RWPE1 (cell line): ENCODE measurements at places on chromosomes 2 and 18.
A peak's percentile ranks its signal among the peaks of the same experiment; 100 is the strongest.

DNA sequence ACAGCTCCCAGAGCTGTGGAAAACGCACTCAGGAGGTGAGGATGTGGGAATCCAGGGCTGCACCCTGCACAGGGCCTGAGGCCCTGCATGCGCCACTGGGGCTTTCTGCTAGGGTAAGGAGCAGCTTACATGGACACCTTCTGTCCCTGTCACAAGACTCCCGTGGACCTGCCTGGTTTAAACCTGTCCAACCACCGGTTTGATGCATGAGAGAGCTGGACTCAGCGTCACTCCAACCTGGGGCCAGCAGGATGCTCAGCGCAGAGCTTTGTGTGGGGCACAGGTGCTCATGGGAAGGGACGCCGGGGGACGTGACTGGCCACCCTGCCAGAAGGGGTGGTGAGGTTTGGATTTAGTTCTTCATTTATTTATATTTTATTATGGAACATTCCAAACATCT, 24.2 kb downstream of the SNORC start:
- DNase-seq: no peak

- DNase-seq: no peak
These were observed 1.5 kb downstream of the XRCC5 start for GRCh38 chr2:216110620-216111019.

- no peak for DNase-seq
These were observed 220.2 kb downstream of the BCL11A start for GRCh38 chr2:60333264-60333663.

- DNase-seq: no peak
These were observed 4.0 kb upstream of the SLC35F5 start for GRCh38 chr2:113760400-113760799.

DNA sequence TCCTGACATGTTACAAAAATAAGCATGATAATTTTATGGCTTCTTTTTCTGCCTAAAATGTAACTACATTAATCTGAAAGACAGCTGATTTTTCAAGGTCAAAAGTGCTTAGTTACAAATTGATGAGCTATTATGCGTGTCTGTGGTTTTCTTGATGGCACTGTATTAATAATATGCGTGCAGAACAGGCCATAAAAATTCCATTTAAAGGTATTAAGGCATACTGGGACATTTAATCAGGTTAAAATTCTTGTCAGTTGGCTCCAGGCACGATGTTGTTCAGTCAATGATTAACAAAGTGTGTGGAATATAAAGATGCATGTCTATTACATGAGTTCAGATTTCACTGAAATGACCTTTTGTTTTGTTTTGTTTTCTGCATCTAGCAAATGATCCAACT, 420.1 kb upstream of the ZNF804A start:
- no peak for DNase-seq

GRCh38 chr18:73807551-73808192, 340.0 kb downstream of the FBXO15 start:
- no peak for DNase-seq

- no peak for DNase-seq
These were observed 51.3 kb downstream of the INPP5D start for GRCh38 chr2:233111427-233111826.

DNA sequence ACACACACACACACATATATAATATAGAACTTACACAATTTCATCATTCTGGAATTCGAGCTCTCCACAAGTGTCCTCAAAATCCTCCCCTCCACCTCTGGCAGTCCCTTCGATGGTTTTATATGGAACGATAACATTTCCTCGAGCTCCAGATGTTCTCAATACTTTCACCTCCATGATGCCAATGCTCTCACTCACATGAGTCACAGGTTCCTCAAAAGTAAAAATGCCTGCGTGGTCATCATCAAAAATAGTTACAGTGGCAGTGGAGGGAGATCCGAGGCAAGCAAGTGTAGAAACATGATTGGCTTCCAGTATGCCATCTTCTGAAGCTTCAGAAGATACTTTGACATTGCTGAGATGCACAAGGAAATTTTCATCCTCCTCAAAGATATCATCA, 23.5 kb downstream of the SLC8A1 start:
- DNase-seq: no peak

- DNase-seq: peak; percentile 39
These were observed 25.0 kb downstream of the SERPINB8 start for GRCh38 chr18:63994783-63995399.

DNA sequence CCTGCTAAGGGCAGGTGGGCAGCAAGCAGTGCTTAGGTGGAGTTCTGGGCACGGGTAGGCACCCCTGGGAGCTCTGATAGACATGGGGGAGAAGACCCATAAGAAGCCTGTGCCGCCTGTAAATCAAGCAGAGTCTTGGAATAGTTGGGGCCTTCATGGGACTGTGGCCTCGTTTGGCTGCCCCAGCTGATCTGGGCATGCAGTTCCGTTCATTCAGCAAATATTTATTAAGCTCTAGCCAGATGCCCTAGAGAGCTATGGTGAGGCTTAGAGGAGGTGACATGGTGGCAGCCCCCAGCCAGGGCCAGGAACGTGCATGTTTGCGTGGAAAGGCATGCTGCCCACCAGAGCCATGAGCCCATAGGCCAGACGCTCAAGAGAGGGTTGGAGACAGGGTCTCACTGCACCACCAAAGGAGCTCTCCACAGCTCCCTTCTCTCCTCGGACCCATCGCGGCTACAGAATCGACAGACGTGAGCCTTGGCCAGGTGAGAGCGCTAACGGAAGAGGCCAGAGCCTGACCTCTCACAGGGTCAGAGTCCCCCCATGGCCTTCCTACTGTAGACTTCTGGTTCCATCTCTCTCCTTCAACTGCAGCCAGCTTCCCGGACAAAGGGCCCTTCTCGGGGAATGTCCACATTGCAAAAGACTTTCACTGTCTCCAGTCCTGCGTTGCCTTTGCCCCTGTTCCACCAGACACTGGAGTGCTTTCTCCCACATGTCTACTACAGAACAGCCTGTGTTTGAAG, 135.7 kb downstream of the INHBB start:
- DNase-seq: no peak

GRCh38 chr2:205176546-205176945, 505.8 kb upstream of the NRP2 start:
- no peak for DNase-seq

- no peak for DNase-seq
These were observed 222.6 kb downstream of the NCKAP5 start for GRCh38 chr2:133345638-133346037.

DNA sequence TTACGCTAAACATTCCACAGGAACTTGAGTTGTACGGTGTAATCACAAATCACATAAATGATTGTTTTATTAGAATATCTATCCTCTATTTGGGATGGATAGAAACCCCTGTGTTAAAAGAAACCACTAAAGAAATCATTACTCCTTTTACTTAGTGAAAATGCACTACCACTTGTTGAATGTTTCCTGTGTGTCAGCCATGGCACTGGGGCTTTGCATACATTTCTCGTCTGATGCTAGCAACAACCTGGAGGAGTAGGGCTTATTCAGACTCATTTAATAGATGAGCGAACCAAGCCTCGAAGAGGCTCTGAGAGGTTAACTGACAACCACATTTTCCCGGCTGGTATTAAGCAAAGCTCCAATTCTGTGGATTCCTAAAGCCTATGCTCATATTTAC, 60.5 kb upstream of the PELI1 start:
- no peak for DNase-seq

- DNase-seq: no peak
These were observed 144.2 kb upstream of the CYP1B1 start for GRCh38 chr2:38220164-38220563.

GRCh38 chr2:46216213-46216612, 81.0 kb upstream of the EPAS1 start:
- no peak for DNase-seq

DNA sequence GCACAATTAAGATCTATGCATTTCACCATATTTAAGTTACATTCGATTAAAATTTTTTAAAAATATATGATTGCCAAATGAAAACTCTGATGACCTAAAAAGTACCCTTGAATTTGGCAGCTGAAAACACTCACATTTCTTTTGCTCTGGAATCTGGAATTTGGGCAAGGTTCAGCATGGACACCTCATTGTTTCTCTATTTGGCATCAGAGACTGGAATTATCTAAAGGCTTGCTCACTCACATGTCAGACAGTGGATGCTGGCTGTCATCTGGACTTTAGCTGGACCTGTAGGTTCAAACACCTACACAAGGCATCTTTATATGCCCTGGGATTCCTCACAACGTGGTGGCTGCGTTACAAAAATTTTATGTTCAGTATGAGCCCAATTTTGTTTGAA, 16.1 kb downstream of the MBOAT2 start:
- DNase-seq: no peak

DNA sequence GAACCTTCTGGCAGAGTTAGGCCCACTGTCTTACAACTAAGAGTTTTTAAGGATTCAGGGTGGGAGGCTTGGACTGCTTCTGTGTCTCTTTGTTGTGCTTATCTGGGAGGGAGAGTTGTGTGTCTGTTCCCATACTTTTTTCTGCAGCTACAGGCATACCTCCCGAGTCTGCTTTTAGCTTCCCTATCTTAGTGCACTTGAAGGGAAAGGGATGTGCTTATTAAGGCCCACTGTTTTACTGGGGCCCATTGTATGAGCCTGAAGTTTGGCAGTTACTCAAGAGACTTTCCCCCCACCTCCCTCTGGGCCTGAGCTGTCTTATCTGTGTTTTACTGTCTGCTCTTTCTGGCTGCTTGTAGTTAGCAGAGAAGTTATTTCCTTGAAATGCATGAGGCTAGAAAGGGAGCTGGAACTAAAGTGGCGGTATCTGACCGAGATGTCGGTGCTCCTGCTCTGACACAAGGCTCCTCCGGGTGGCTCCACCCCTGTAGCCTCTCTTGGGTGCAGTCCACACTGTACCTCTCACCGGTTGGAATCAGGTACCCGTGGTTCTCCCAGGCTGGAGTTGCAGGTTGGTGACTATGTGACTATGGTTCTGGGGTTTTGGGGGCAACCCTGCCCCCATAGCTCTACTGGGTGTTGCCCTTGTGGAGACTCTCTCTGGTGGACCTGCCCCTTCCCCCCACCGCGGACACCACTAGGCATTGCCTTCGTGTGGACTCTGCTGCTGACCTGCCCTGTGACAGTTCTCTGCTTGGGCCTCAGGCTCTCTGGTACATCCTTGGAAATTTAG, 12.9 kb downstream of the UBR3 start:
- no peak for DNase-seq

GRCh38 chr2:158686210-158686691, 108.9 kb upstream of the DAPL1 start:
- no peak for DNase-seq

GRCh38 chr2:150485871-150486538, 1.5 kb downstream of the RND3 start:
- peak; percentile 62 for DNase-seq

DNA sequence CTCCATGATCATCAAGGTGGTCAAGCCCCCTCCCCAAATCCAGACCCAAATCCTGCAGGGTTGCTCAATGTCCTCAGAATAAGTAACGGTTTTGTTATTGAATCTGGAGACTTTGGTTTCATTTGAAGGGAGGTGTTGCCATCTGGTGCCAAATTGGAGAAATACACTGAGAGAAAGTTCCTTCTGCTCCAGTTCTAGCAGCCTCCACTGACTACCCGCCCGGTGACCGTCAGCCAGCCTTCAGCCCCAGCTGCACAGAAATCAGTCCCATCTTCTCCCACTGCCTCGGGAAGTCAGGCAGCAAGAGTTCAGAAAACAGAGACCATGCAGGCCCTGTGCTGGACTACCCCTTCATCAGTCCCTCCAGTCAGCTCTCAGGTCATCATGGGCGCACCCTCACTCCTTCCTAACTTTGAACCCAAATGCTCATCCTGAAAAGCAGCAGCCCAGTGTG, 38.7 kb downstream of the PKDCC start:
- DNase-seq: peak; percentile 59

DNA sequence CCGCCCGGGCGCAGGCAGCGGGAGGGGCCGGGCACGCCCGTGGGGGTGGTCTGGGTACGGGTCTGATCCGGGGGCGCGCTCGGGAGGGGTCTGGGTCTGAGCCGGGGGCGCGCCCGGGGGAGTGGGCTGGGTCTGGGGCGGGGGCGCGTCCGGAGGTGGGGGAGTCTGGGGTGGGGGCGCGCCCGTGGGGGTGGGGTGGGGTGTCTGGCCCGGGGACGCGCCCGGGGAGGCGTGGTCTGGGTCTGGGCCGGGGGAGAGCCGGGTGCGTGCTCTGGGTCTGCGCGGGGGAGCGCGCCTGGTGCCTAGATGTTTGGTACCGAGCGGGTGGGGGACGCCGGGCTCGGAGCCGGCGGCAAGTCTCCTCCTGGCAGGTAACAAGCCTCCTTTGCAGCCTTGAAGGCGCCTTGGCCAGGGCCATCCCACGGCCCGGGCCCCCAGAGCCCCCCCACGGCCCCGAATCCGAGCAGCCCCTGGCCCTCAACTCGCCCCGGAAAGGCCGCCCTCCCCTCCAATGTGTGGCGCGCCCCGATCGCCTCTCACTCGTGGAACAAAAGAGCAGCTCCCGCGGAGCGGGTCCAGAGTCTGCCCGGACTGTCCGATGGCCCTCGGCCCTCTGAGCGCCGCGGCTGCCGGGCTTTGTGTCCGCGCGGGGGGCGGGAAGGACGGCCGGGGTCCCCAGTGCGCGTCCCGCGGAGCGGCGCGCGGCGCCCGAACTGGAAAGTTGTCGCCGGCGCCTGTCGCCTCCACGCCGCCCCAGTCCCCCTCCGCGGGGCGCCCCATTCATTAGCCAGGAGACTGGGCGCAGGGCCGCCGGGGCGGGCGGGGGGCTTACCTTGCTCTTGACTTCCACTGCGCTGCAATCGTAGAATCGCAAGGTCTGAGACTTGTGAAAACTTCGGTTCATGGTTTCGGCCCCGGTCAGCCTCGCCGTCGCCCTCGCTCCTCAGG, 595 bp downstream of the PARD6G start:
- DNase-seq: peak; percentile 83

- DNase-seq: peak; percentile 6
These were observed 1044.1 kb upstream of the ZEB2 start for GRCh38 chr2:145563741-145564615.

GRCh38 chr2:111201214-111201613, 80.5 kb downstream of the BCL2L11 start:
- no peak for DNase-seq

DNA sequence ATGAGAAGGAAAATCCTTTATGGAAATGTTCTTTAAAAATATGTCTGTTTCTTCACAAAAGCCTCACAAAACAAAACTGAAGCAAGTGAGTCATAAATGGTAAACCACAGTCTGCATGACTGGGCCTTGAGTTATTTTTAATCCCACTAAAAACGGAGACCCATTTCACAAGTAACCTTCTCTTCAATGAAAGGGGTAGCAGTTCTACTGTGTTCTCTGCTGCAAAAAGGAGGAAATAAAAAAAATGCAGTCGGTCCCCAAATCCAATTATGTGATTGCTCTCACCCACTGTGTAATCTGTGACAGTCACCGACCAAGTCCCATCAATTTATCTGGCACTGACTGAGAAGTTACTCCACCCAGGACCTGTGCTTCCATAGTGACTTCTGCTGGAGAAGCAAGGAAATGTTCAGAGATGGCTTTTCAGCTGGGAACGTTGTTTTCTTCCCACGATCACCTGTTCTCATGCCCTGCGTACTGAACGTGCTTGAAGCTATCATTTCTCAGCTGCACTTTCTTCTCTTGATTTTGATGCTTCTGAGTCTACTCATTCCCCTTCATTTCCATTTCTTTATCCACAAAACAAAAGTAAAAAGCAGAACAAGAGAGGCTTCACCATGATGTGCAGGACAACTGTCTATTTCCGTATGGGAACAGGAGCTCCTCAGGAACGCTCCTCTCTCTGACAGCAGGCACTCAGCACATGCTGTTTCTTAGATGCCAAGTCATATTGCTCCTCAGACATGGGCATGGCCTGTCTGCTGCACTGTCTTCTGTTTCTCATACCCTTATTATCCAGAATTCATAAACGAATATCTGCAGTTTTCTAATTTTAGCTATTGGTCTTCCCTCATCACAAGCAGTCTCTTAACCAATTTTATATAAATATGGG, 80.0 kb upstream of the TMEM200C start:
- no peak for DNase-seq
